ENCODE measurements at places on chromosomes 12 and 14. TPM values are rescaled to one million over a fixed set of nuclear protein-coding genes. Genes with fewer than 3 reads are reported as not detected.

GPR132 gene
- total RNA-seq, result under 0.01 TPM

PELI2 gene
- 31.7 TPM for total RNA-seq

NGB gene
- not detected for total RNA-seq

SCN8A gene
- 14.7 TPM for total RNA-seq

CNOT2 gene
- 186 TPM for total RNA-seq

AICDA gene
- not detected for total RNA-seq

KLRG1 gene
- total RNA-seq, result 0.56 TPM

SCAF11 gene
- total RNA-seq, result 90.3 TPM

FIGNL2 gene
- total RNA-seq, result under 0.01 TPM

MAP3K9 gene
- total RNA-seq, result 0.28 TPM

RHOJ gene
- 7.8 TPM for total RNA-seq

JPH4 gene
- not detected for total RNA-seq

PLEKHH1 gene
- under 0.01 TPM for total RNA-seq

TMEM229B gene
- total RNA-seq, result not detected

ANG gene
- 3.6 TPM for total RNA-seq

KRT72 gene
- not detected for total RNA-seq

EPYC gene
- not detected for total RNA-seq

RIPK3 gene
- total RNA-seq, result not detected

SALL2 gene
- total RNA-seq, result 2.9 TPM

MSI1 gene
- total RNA-seq, result not detected

LRCOL1 gene
- total RNA-seq, result 0.28 TPM

PAX9 gene
- not detected for total RNA-seq

OAS2 gene
- not detected for total RNA-seq

BBOF1 gene
- 1.6 TPM for total RNA-seq

SRRM4 gene
- not detected for total RNA-seq

CELA1 gene
- not detected for total RNA-seq

MYO1H gene
- not detected for total RNA-seq

ZNF385A gene
- 0.28 TPM for total RNA-seq

ADCY4 gene
- not detected for total RNA-seq

OVCH1 gene
- 0.18 TPM for total RNA-seq

NOS1 gene
- not detected for total RNA-seq

GLT8D2 gene
- total RNA-seq, result 33.5 TPM

AVPR1A gene
- total RNA-seq, result not detected

SOCS4 gene
- total RNA-seq, result 12.7 TPM

RASAL1 gene
- not detected for total RNA-seq

PLCZ1 gene
- not detected for total RNA-seq

FGD4 gene
- total RNA-seq, result 10.3 TPM

GRIN2B gene
- not detected for total RNA-seq

MYF5 gene
- not detected for total RNA-seq

PARPBP gene
- total RNA-seq, result 15.6 TPM

AQP2 gene
- not detected for total RNA-seq

ESYT1 gene
- 150 TPM for total RNA-seq

TNFRSF1A gene
- total RNA-seq, result 79.6 TPM

TAS2R46 gene
- total RNA-seq, result 4.7 TPM
